ENCODE measurements at places on chromosomes 7 and 10. TPM values are rescaled to one million over a fixed set of nuclear protein-coding genes. Genes with fewer than 3 reads are reported as not detected.

DNA sequence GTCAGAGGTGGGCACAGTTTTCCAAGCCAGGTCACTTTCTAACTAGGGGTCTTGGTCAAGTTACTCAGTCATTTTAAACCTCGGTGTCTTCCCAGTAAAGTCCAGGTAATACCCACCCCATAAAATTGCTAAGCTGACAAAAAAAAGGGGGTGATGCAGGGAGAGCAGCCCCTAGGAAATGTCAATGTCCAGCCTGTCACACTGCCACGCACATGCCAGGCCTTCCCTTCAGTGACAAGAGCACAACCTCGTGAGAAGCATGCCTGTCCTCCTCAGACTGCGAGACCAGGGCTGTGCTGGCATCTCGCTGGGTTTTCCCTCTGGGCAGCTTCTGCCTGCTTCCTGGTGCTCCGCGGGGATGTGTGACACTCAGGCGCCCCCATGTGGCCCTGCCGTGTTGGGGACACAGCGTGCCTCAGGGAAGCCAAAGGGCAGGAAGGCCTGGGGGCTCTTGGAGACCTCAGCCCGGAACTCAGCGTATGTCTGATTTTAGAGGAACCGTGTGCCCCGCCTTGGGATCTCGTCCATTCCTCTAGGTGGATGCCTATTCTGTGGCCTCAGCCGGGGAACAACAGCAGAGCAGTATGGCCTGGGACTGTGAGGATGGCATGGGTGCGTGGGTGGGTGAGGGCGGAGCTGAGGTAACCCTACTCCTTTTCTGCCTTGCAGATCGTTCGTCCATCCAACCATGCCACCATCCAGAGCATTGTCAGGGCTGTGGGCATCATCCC is 10.2 kb upstream of the GDF2 start:
- peak; percentile 77 for DNase-seq

The DPYSL4 gene
- 54.6 TPM for total RNA-seq

DNA sequence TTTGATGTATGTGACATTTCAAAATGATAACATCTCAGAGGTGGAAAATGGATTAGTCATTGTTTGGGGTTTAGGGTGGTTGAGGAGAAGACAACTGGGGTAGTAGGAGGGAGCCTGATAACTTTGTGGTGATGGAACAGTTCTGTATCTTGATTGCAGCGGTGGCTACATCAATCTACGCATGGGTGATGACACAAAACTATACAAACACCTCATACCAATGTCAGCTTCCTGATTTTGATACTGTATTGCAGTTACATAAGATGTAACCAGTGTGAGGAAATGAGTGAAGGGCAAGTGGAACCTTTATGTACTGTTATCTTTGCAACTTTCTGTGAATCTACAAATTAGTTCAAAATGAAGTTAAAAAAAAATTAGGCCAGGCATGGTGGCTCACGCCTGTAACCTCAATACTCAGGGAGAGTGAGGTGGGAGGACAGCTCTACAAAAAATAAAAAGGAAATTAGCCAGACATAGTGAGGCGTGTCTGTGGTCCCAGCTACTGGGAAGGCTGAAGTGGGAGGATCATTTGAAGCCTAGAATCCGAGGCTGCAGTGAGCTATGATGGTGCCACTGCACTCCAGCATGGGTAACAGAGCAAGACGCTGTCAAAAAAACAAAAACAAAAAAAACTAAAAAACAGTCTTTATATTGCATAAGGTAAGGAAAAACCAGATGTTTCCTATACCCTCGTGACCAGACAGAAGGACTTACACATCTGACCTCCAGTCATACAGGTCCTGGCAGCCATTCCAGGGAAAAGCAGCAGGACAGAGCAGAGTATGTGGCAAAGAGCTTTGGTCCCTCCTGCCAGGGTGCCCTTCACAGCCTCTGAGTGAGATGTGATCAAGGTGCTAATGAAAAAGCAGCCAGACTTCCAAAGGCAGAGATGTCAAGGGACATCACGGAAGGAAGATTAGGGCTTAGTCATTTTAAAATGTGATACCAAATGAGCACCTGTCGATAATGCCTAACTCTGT is 50.8 kb downstream of the CYTH3 start:
- no peak for DNase-seq

The PLEKHS1 gene
- not detected for total RNA-seq

The GPER1 gene
- total RNA-seq: 0.64 TPM

DNA sequence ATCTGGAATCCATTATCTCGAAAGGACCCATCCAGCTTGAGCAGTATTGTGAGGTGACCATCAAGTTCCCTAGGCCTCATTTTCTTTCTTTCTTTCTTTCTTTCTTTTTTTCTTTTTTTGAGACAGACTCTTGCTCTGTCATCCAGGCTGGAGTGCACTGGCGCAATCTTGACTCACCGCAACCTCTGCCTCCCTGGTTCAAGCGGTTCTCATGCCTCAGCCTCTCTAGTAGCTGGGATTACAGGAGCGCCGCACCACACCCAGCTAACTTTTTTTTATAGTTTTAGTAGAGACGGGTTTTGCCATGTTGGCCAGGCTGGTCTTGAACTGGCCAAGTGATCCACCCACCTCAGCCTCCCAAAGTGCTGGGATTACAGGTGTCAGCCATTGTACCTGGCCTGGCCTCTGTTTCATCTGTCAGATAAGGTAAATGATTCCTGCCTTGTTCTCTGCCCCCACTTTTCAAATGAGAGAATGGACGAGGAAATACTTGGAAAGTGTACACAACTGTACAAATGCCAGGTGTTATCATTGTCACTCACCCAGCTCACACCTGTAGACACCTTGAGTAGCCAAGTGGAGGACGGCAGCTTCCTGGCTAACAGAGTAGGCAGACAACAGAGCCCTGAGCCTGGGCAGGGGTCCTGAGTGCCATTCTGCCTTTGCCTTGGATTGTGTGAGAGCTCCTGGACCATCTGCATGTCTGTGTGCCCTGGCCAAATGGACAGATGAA is 54.1 kb downstream of the HK1 start:
- DNase-seq: no peak

- no peak for DNase-seq
Measured at GRCh38 chr7:38383281-38383680, 109.8 kb upstream of the TARP start.

The NOS3 gene
- 1.1 TPM for total RNA-seq

GRCh38 chr7:107725138-107725740 is 18.7 kb upstream of the CBLL1 start:
- DNase-seq: no peak

GRCh38 chr7:80145780-80146422 is 11.3 kb downstream of the GNAI1 start:
- DNase-seq: no peak

DNA sequence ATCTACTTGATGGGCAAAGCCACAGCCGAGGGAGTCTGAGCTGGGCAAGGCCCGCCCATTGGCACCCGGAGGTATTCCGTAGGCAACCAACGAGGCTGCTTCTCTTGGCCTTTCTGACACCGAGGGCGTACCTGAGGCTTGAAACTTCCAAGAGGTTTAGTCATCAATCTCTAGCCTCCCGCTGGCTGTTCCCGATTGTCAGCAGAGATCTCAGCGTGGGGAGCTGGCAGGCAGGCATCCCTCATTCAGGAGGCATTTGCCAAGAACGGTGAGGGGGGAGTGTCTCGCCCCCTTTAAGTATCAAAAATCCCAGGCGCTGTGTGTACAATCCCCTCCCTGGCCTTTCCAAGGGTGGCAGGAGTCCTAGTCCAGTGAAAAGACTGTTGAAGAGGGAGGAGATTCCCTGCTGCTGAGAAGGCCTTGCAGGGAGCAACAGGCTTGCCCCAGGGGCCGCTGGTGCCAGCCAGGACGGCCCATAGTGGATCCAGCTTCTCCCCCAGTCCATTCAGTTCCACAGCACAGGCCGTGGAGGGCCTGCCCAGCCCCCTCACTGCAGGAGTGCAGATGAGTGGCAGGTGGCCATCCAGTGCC is 39.7 kb downstream of the OAT start:
- DNase-seq: no peak

DNA sequence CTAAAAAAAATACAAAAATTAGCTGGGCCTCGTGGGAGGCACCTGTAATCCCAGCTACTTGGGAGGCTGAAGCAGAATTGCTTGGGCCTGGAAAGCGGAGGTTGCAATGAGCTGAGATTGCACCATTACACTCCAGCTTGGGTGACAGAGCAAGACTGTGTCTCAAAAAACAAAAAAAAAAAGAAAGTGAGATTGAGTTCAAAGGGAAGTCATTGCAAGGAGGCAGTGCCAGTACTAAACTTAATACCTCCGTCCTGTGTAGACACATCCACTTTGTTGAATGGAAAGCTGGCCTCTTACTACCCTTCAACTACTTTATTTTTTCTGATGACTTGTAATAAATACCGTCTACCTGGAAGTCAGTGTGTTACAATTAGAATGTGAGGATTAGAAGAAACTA is 31.0 kb downstream of the AHCYL2 start:
- no peak for DNase-seq

The NME8 gene
- 0.67 TPM for total RNA-seq

DNA sequence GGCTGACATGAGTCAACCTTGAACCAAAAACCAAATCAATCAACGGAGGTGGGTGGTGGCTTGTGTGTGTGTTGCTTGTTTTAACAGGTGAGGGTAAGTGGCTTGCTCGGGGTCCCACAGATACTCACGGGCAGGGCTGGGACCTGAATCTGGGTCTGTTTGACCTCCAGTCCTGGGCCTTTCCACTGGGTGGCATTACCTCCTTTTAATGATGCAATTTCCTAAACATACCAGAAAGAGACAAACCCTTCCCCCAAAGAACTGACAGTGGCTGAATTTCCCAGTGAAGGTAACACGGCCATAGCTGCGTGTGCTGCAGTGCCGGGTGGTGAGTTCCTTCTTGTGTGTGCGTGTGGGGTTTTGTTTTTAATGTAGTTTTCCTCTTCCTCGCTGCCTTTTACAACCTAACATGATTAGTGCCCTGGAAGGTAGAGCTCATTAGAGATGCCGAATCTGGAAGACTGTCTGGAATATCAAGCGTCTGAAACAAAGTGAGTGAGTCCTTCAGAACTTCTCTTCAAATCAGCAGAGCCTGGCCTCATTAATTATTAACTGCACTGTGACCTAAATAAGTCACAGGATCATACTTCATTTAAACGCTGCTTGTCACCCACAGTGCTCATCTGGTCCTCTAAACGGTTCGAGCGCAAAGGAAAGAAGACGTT is 166.1 kb upstream of the TCERG1L start:
- DNase-seq: no peak

- DNase-seq: no peak
Measured at GRCh38 chr10:85612378-85612775, 754.2 kb downstream of the GRID1 start.

The TFR2 gene
- total RNA-seq: 0.62 TPM
